ENCODE measurements at places on chromosomes 4 and X.

DNA sequence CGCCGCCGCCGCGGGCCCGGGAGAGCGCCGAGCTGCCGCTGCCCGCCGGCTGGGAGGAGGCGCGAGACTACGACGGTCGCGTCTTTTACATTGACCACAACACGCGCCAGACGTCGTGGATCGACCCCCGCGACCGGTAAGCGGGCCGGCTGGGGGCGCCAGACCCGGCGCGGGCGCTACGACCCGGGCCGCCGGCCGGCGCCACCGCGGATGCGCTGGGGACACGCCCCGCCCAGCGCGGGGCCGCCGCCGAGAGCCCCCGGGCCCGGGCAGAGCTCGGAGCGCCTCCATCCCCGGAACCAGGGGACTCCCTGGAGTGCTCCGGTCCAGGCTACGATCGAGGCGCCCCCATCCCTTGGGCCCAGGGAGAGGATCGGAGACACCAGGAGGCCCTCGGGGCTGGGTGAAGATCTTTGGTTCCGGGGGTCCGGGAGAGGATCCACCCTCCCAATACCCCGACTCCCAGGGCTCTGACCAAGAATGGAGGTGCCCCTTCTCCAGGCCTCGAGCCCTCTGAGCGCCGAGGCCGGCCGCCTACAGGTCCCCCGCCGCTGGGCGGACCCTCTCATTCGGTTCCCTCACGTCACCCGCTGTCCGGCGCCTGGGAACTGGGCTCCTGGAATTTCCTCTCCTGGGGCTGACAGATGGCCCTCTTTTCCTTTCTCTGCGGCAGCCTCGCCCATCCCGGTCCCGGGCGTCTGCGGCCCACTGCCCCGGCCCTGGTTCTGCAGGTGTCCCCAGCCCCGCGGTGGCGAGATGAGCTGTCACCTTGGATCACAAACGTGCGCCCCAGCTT is 48.8 kb downstream of the CLDN34 start:
- DNase-seq = no peak

- no peak for DNase-seq
Measured at GRCh38 chrX:72477781-72478181, 94.9 kb downstream of the HDAC8 start.

DNA sequence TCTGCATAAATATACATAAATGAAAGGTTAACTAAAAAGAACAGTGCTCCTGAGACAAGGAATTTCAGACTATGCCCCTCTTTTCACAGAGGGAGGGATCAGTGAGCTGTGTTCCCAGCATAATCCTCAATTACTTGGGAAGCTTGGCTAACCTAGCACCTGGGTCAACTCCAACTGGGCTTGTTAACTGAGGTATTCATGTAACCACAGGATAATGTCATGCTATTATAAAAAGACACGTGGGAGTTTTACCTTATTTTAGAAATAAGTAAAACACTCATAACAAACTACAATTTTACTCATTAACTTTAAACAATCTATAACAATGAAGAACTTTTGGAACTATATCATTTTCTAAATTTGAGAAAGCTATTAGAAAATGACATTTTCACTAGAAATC is 48.6 kb downstream of the RPGR start:
- DNase-seq = no peak

DNA sequence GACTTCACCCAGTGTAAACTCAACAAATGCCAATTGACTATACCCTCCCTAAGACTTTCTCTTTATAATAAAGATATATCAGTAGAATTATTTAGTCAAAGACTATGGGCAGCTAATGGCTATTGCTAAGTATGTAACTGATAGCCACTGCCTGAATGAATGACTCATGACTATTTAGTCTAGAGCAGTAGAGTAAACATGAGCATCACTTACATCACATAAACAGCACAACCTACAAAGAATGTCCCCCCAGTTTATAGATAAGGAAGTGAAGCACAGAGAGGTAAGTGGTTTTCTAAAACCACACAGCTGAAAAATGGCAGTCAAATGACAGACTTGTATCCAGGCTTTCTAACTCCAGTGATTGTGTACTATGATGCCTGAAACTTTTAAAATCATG is 507.0 kb downstream of the PPARGC1A start:
- no peak for DNase-seq

DNA sequence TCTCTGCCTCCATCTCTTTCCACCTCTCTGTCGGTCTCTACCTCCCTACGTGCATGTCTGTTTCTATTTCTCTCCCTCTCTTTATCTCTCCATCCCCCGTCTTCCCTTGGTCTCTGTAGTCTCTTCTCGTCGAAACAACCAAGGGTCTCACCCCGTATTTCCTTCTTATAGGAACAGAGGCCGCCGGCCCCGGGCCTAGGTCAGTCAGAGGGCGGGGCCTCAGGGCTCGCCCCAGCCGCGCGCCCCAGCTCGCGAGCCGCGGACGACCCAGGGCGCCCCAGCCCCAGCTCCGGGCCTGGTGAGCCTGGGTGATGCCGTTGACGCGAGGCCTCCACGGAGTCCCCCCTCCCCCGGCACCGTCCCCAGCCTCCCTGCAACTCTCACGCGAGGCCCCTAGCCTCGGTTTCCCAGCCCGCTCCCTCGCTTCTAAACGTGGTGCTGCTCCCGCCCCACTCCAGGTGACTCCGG is 6.6 kb downstream of the TIMM17B start:
- peak; percentile 20 for DNase-seq

GRCh38 chr4:149719357-149719756 is 96.3 kb downstream of the IQCM start:
- no peak for DNase-seq

GRCh38 chrX:150268839-150269355 is 94.2 kb upstream of the MAMLD1 start:
- no peak for DNase-seq

Measured in stimulated activated CD4-positive, alpha-beta T cell treated with anti-CD3 and anti-CD28 coated beads, Interleukin-12 subunit alpha, Interleukin-12 subunit beta, amount 100 ng/mL, for 4 hours (primary cell).